ENCODE measurements at places on chromosomes 5 and 9.

DNA sequence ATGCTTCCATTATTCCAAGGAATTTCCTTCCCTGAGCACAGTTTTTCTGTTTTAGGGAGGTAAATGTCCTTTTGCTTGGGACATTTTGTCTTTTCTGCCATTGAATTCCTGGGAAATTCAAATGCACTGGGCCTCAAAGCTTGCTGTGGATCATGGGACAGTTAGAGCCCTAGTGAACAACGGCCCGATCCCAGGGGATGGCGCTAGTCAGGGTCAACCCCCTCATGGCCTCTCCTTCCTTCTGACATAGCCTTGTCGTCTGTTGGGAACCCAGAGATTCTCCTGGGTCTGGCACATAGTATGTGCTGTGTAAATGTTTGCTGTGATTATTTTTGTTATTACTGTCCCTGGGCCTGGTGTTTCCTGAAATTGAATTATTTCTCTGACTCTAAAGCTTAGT, 30.7 kb upstream of the COL15A1 start:
- DNase-seq: no peak

GRCh38 chr5:66812291-66812690, 216.1 kb downstream of the MAST4 start:
- no peak for DNase-seq

GRCh38 chr5:170057311-170057710, 48.4 kb upstream of the FOXI1 start:
- DNase-seq: no peak

DNA sequence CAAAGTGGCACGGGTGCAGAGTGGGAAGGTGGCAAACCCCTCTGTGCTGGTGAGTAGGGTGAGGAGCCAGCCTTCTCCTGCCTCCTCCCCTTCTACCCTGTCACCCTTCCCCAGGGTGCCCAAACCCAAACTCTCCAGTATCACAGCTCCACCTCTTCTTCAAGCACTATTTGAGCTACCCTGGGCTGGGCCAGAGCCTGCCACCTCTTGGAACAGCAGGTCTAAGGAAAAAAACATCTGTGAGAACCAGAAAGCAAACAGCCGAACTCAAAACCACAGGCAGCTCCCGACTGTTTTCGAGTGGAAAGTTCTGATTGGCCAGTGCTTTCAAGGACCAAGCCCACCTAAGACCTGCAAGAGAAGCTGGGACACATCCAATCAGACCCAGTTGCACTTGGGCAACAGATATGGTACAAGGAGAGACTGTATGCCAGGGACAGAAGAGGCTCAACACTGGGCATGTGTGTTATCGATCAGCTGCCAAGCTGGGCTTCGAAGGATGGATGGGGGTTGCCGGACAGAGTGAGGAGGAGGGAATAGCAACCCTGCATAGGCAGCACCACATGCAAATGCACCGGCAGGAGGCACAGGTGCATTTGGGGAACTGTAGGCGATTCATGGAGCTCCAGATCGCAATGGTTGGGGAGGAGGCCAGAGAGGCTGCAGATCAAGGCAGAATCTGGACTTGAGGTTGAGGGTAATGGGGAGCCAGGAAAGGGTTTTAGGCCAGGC, 19.7 kb downstream of the ACSL6 start:
- DNase-seq: no peak

GRCh38 chr5:115116001-115116400, 53.7 kb downstream of the TRIM36 start:
- DNase-seq: no peak

DNA sequence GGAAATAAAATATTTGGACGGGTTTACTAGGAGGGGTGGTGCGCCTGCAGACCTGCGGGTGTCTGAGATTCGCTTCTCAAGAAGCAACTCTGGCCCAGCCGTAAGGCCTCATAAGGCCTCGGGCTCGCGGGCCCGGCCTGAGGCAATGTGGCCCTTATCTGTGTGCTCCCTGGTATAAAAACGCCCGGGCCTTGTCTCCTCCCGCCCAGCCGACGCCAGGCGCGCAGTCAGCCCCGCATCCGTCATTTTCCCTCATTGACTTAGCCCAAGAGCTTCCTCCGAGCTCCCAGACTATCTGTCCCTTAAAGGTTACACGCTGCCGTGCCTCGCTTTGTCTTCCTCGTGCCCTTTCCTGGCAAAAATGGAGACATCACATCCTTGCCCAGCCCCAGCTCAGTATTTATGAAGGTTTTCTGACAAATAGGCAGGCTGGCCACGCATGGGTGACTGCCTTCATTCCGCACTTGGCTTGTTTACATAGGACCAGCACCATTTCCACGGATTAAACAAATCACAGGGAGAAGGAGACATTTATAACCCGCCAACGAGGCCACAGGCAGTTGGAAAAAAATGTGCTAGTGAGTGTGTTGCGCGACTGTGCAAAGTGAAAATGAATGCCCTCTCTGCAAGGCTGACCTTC, 74.5 kb upstream of the TBCA start:
- no peak for DNase-seq

DNA sequence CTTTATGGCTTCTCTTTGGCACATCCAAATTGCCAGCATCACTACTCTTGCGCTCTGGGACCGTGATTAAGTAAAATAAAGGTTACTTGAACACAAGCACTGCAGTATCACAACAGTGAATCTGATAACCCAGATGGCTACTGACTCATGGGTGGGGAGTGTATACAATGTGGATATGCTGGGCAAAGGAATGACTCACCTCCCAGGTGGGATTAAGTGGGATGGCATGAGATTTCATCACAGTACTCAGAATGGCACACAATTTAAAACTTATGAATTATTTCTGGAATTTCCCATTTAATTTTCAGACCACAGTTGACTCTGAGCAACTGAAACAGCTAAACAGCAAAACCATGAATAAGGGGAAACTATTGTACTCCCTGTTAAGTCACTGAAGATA, 4.3 kb downstream of the GFM2 start:
- no peak for DNase-seq

DNA sequence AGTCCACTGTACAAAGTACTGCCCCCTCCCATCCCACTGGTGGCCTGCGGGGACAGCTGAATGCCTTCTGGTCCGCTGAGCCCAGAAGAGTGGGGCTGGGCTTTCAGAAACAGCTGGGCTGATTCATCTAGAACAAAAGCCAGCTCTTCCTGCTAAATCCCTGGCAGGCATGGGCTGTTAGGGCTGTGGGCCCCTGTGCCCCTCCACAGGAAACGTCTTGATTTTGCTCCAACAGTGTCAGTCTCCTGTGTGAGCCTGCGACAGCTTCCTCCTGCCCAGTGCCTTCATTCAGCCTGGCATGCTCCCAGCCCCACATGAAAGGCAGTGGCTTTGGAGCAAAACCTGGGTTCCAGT, 6.9 kb upstream of the GSN start:
- no peak for DNase-seq

Measured in NCI-H446 treated with DMSO at 0.1 percent for 48 hours (cell line).